ENCODE measurements at places on chromosomes 7 and 10.

GRCh38 chr7:77757589-77757988 is 40.6 kb downstream of the TMEM60 start:
- DNase-seq, result no peak

- no peak for DNase-seq
These were observed 22.2 kb upstream of the PARP12 start for GRCh38 chr7:140084972-140085371.

DNA sequence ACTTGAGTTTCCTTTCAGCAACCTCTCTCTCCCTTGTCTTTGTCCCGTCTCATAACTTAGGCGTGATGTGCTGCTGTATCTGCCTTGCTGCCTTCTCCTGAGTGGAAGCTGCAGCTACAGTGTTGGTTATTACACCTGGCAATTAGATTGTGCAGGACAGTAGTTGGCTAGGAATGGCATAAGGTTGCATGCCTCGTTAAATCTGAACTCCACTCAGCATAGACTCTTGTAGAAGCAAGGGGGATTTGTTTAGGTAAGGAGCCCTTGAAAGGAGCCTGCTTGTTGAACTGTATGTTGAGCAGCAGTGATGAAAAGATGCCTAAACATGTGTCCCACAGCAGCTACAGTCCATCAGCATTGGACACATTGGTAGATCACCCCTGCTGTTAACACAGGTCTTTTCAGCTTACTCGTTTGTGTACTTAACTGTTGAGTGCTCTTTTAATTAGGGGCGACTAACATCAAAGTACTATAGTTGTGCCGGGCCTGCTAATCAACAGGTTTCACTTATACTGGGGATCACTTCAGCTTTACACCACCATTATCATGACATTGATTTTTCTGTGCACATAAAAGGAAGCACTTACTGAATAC is 225.0 kb downstream of the AUTS2 start:
- DNase-seq, result no peak

- DNase-seq, result no peak
These were observed 4.7 kb upstream of the CCNJ start for GRCh38 chr10:96038476-96039387.

GRCh38 chr7:38448054-38448453 is 174.6 kb upstream of the TARP start:
- DNase-seq, result no peak

DNA sequence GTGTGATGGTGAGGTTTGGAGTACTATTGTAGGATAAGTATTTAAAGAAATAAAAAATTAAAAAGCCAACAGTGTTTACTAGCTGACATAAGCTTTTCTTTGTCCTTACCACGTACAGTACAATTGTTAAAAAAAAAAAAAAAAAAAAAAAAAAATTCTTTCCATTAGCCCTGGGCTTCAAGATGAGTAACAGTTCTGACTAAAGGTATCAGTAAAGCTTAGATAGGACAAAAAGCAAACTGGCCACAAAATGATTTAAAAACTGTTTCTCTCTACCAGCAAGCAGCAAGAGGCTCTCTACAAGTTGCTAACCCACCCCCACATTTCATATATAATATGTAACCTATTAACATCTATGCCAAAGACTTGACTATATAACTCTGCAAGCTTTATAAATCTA is 17.5 kb downstream of the HYCC1 start:
- DNase-seq, result no peak

DNA sequence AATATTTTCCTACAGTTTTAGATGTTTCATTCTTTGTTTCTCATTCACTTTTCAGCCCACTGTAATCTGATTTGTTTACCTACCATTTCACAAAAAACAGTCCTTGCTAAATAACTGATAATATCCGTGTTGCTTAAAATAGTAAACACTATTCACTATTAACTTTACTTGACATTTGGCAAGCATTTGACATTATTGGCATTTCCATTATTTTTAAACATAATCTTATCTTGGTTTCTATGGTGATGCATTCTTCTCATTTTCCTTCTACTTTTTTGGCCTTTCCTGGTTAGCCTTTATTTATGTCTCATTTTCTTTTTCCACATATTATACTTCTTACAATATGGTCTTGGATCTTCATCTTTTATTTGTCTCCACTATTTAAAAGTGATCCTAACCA is 715.3 kb downstream of the DNAJB9 start:
- no peak for DNase-seq

- no peak for DNase-seq
These were observed 10.9 kb upstream of the MAP3K8 start for GRCh38 chr10:30422981-30423654.

DNA sequence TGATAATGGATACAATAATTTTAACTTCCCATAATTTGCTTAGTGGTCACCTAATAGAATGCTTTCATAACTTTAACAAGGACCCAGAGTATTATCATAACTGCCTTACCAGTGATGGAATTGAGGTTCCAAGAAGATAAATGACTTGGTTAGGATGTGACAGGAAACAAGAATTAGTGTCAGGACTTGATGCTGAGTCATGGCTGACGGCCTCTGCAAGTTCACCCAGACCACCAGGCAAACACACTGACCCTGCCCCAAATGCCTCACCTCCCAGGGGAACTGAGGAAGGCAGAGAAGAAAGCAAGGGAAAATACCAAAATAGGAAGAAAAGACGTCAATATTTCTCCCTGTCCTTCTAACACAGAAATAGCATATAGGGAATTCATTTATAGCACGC is 636.3 kb downstream of the PARD3 start:
- no peak for DNase-seq

DNA sequence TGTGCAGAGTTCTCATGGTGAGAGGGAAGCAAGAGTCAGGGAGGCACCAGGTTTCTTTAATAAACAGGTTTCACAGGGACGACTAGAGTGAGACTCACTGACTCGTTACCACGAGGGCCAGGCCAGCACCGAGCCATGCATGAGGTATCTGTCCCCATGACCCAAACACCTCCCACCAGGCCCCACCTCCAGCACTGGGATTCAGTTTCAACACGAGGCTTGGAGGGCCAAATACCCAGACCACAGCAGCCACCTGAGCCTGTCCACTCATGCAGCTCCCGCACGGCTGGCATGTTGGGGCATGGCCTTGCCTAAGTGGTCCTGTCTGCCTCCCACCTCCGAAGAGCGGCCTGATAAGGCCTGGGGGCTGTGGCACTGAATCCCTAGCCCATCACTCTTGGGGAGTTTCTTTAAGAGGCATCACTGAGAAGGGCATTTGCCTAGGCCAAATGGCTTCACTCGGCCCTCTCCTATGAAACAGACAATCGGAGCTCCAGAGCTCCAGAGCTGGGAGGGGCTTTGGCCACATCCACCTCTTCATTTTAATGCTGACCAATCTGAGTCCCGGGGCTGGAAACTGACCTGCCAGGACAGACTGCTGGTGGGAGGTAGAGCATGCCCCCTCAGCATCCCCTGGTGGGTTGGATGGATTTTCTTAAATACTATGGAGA is 157.8 kb downstream of the DNAJB6 start:
- no peak for DNase-seq

DNA sequence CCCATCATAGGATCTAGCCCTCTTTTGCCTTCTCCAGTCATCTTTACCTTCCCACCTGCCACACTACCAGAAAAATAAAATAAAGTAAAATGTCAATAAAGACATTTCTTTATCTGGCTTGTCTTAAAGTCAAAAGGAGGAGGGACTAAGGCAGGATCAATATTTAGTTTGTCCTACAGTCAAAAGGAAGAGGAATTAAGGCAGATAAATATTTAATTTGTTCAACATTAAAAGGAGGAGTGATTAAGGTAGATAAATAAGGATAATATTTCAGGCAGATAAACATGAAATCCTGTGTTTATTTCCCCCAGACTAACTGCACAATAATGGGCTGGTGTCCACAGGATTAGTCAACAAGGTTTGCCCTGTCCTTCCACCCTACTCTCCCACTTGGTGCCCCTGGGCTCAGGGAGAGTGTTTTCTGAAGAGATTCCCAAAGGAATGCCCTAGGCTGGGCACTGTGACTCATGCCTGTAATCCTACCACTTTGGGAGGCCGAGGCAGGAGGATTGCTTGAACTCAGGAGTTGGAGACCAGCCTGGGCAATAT is 18.3 kb upstream of the MSMB start:
- DNase-seq, result no peak

DNA sequence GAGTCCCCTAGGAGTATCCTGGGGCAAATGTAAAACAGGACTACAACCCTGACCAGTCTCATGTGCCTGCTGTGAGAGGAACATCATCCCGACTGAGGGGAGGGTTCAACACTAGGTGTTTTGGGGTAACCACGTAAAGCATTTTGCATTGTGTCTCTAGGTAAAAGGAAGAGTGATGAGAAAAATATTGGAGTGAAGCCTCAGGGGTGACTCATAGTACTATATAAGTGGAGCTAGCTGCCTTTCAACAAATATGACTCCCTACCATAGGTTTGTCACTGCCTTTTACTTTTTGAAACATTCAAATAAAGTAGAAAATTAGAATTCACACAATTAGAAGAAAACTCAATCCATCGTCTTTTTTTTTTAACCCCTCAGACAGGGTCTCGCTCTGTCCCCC is 2.6 kb upstream of the CAMK2G start:
- no peak for DNase-seq
